Stimulated activated CD8-positive, alpha-beta memory T cell treated with anti-CD3 and anti-CD28 coated beads, Interleukin-4, amount 100 ng/mL, for 1 hour (primary cell): ENCODE measurements at places on chromosomes 4 and X.
A peak's percentile ranks its signal among the peaks of the same experiment; 100 is the strongest.

- DNase-seq: no peak
Observed at GRCh38 chr4:137015426-137016409, 516.6 kb downstream of the PCDH18 start.

- DNase-seq: no peak
Observed at GRCh38 chr4:3781997-3782930, 16.1 kb downstream of the ADRA2C start.

GRCh38 chr4:89071311-89071710, 14.3 kb upstream of the FAM13A start:
- no peak for DNase-seq

DNA sequence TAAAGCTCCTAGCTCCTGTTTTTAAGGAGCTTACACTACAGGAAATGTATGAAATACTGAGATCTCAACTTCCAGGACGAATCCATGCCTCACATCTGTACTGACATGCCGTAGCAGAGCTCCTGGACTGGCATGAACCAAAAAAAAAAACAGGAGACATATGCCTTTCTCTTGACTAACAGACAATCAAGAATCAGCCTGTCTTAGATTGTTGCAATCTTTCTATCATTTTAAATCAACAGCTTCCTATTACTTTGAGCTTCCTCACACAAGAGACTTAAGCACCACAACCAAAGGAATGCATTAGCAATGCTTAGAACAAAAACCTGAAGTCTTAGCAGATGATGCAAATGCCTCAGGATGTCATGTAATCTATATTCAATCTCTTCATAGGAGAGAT, 34.7 kb upstream of the AREG start:
- DNase-seq: no peak

DNA sequence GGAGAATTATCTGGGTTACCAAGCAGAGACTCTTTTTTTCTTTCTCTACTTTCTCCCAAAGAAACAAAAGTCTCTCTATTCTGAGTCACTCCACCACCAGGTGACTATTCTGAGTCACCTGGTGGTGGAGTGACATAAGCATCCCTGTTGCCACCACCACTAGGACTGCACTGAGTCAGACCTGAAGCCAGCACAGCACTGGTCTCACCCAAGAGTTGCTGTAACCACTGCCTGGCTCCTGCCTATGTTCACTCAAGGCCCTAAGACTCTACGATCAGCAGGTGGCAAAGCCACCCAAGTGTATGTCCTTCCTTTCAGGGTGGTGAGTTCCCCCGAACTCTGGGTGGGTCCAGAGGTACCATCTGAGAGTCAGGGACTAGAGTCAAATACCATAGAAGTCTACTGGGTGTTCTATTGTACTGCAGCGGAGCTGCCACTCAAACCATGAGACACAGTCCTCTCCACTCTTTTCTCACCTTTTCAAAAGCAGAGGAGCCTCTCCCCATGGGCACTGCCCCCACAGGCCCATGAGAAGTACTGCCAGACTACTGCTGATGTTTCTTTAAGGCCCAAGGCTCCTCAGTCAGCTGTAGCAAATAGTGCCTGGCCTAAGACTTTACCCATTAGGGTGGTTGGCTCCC, 209.6 kb upstream of the IRS4 start:
- no peak for DNase-seq

DNA sequence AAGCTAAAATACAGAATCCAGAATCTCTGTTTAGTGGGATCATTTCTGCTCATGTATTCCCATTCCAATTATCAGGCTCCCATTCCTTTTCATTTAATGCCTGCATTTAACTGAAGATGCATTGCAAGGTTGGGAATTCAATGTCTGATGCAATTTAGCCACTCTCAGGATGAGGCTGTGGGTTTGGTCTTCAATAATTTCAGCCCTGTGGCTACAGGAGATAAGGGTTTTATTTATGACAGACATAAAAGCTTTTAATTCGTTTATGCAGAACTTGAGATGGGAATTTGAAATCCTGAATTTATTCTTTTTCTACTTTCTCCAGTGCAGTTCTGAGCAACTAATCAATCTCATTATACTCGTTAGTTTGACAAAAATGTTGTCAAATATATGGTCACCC, 1225.9 kb downstream of the PCDH18 start:
- DNase-seq: no peak

DNA sequence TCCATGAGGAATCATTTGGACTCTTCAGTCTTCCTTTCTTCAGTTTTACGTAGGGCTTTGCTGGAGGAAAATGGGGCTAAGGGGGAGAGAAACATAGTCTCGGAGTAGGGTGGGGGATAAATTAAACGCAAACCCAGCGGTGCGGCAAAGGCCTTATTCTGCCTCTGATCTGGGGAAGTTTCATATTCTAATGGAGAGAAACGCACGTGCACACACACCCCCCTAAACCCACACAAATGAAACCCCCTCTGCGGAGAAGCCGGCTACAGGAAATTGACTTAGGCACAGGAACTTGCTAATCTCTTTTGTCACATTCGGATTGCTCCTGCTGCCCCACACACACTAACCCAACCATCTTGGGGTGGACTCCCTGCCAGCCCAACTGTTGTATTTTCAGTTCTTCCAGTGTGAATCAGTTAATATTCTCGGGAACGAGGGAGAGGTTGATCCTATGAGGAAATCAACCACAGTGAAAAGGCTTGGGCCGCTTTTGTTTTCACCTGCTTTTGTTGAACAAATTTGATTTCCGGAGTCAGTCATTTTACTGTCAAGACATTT, at the start of gene RHOH:
RHOH (plus strand) TSS at position 308 of the 558 bp plus-strand sequence. CDS start 46,356 bp downstream, outside the sequence.
- peak; percentile 56 for DNase-seq

DNA sequence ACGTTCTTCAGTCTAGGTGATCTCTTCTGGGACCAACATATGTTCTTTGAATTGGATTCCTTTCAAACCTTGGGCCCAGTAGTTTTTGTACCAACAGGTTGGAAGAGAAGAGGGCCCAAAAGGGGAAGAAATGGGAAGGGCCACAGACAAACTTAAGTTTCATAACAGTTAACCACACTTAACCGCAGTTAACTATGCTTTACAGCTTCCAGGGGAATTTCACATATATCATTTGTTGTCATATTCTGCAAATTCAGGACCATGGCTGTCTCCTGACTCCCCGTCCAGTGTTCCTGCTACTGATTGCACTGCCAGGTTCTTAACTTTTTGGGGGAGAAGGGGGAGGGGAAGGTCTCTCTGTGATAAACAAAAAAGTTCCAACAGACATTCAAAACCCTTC, 34.6 kb downstream of the RTL5 start:
- DNase-seq: no peak

DNA sequence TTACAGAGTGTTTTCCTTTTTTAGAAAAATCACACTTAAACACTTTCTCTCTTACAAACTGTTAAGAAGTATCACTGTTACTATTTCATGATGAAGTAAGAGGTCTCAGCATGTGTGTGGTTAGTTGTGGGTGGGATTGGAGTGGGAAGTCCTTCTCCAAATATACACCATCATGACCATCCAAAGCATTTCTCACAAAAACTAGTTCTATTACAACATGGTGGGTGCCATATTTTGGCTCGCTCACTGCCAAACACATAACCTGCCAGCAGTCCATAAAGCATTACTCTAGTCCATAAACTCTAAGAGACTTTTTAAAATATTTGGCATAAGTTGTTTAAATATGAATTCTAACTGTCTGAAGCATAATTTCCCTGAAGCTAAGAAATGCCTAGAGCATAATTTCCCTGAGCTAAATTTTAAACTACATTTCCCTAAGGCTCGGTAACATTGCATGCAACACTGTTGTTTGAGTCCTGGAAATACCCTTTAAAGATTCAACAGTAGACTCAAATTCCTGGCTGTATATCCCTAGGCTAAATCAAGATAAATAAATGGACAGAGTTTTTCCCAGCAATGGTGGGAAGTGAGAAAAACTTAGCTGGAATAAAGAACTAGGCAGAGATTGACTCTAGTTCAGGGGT, 415.0 kb upstream of the INTU start:
- DNase-seq: no peak

DNA sequence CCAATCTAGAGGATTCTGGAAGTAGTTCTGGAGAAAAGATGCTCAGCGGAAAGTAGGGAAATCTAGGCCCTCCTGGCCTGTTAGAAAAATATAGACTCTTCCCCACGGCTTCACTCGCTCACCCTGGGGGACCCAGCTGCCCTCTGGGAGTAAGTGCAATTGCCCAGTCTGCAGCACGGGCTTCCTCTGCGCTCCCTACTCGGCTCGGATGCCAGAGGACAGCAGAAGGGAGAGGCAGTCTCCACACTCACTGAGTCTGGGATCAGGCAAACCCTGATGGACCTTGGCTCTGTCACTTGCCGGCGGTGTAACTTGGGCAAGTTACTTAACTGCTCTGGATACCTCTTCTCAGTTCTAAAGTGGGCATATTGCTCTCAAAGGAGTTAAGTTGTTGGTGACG, 2.1 kb downstream of the SHISA3 start:
- no peak for DNase-seq

- no peak for DNase-seq
Observed at GRCh38 chr4:7876201-7876875, 63.3 kb downstream of the AFAP1 start.

- DNase-seq: no peak
Observed at GRCh38 chr4:183399126-183399522, 45.3 kb upstream of the CDKN2AIP start.

DNA sequence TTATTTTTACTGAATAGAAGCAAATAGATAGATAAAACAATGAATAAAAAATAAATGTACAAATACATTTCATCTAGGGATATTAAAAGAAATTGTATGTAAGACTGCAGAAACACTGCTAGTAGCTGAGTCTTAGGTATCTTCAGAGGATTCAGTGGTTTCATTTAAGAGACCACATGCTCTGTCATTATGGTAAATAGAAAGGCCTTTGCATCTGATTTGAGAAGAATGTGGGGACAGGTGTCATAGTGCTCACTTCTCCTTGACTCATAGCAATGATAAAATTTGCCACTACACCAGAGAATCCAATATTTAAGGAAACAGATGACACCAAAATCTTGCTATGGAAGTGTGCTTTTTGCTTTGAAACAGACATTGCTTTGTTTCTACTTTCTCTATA, 59.8 kb upstream of the PPP1R2C start:
- DNase-seq: no peak

DNA sequence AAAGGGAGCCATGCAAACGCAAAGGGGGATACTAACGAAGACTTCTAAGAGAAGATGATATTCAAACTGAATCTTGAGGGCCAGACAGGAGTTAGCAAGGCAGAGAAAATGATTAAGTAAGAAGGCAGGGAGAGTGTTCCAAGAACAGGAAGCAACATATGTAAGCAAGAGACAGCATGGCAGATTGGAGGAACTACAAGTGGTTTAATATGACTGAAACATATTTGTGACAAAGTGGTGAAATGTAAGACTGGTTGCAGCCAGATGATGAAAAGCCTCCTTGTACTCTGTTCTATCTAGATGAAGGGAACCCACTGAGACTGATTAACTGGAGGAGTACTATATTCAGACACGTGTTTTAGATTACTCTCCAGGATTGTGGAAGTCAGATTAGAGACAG, 116.6 kb upstream of the DIAPH2 start:
- no peak for DNase-seq

GRCh38 chrX:103687073-103687695, 685 bp upstream of the MORF4L2 start:
- DNase-seq: peak; percentile 75

- DNase-seq: no peak
Observed at GRCh38 chr4:61175495-61175894, 24.6 kb upstream of the ADGRL3 start.

DNA sequence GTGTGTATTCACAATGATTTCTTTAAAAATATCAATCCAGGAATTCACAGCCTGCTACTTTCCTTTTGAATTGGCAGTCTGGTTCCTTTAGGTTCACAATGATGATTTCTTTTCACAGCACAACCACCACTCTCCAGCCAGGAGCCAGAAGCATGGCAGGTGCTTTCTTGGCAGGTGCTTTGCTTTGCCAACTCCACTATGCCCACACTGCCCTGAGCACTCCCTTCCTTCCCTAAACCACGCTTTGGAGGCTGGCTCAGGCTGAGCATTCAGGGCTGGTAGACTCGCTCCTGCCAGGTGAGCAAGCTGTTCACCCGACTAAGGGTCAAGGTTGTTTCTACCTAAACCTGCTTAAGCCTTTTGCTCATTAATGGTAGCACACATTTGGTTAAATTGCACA, 184.5 kb downstream of the SH3KBP1 start:
- DNase-seq: no peak

DNA sequence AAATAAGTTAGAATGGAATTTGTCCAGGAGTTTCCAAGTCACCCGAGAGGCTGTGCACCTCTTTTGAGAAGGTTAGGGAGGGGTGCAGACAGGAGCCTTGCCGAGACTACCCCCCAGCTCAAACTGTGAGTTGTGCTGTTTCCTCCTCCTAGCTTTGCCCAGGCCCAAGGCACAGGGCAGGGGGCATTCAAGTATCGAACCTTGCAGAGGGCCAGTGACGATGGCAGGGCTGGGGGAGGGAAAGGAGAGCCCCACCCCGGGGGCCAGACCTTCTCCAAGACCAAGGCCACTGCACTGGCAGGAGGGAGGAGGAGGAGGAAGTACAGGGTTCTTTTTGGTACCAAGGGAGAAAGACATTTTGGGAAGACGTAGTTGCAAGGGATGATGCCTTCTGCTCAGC, 80.6 kb downstream of the TMEM144 start:
- no peak for DNase-seq

DNA sequence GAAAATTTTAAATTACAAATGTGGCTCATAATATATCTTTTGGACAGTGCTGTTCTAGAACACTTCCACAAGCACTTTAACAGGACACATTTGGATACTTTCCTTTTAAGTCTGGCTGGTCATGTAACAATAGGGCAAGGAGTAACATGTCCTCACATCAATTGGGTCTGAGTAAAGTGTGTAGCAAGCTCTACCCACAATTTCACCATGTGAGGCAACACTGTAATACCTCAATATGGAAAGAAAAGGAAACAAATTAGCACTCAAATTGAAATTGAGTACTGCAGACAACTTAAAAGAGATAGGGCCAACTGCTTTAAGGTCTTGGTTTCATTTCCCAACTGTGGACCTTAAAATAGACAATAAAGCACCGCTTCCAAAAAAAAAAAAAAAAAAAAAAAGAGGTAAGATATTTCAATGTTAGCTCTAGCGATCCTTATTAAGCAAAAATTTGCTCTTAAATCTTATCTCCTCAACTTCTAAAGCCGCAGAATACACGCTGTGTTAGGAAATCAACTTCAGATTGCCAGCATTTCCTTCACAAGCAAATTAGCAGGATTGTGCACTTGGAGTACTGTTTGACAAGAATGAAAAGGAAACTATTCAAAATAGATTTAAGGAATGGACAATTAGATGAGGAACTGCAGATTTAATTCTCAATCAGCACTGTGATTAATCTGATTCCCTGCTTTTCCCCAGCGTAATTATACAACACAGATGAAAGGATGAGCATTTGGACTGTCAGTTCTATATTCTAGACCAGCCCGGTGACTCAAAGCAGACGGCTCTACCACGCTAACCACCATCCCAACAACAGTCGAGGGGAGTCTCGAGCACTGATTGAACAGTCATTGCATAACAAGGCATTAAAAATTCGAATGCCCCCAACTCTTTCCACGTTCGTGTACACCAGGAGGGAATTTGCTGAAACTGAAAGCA, 1.6 kb downstream of the CASK start:
- DNase-seq: no peak

- no peak for DNase-seq
Observed at GRCh38 chr4:157221895-157222770, 1.6 kb downstream of the GRIA2 start.
